ENCODE measurements at places on chromosomes 2 and 18. TPM values are rescaled to one million over a fixed set of nuclear protein-coding genes. Genes with fewer than 3 reads are reported as not detected.

DNA sequence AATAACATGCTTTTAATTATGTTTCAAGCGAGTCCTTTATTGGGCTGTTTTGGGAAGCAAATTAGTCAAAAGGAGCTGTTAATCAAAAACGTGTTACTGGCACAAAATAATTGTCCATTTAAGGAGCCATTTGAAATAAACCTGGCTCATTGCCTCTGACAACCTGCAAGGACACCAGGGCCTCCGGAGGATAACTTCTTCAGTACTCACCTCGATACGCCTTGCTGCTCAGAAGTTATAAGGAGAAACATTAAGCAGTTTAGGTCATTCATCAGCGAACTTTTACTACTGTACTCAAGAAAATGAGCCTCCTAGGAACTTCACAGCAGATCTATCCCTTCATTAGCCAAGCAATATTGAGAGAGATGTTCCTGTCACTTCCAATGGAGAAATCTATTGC lies 1579.2 kb upstream of the ACVR2A start:
- H3K27me3 ChIP-seq, result no peaks in the 10 kb centered on the region
- no peak for DNase-seq
- no peaks in the 10 kb centered on the region for H3K36me3 ChIP-seq

MEP1B gene
- not detected for total RNA-seq

DNA sequence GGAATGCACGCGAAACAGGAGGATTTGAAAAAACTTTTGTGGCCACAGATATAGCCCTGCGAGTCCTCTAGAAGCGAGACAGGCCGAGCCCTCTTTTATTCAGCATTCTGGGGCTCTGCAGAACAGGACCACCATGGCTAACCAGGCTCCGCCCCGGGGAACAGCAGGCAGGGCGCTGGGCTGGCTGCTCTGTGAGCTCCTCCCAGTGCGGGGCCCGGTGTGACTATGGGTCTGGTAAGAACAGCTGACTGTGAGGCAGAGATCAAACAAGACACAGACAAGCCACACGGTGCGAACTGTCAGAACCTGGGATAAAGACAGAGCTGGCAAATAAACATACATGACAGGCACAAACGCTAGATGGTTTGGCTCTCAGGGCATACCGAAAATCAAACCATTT lies 15.5 kb downstream of the PXDN start:
- no peak overlapping the region for H3K27ac ChIP-seq
- H3K27me3 ChIP-seq, result no peaks in the 10 kb centered on the region
- no peaks in the 10 kb centered on the region for H3K36me3 ChIP-seq
- peak; percentile 68 for DNase-seq
- H3K4me1 ChIP-seq, result peaks cover 32% of the 10 kb centered on the region

DNA sequence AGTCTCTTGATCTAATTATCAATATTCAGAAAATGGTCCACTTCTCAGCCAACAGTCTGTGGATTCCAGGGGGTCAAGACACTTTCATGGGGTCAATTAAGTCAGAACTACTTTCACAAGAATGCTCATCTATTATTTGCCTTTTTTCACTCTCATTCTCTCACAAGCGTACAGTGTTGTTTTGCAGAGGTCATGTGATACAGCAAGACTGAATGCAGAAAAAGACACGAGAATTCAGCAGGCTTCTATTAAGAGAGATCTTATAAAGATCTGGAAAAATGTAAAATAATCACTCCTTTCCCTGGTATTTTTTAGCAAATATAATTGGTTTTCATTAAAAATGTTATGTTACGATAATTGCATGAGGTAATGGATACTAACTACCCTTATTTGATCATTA lies 8.7 kb downstream of the RPRD1A start:
- no peak overlapping the region for H3K4me3 ChIP-seq
- H3K36me3 ChIP-seq, result no peaks in the 10 kb centered on the region
- no peak for DNase-seq
- no peak overlapping the region for H3K27ac ChIP-seq
- H3K4me1 ChIP-seq, result 0 out of 2 replicates have a peak, but pooled peaks cover 2% of the 10 kb centered on the region
- no peaks in the 10 kb centered on the region for H3K27me3 ChIP-seq

- H3K36me3 ChIP-seq, result peaks cover 6% of the 10 kb centered on the region
- DNase-seq, result no peak
- H3K4me3 ChIP-seq, result no peak overlapping the region
- H3K4me1 ChIP-seq, result no peaks in the 10 kb centered on the region
These were observed 93.8 kb downstream of the C2orf74 start for GRCh38 chr2:61255580-61256437.

GRCh38 chr2:110853516-110853915 lies 121.1 kb downstream of the ACOXL start:
- peaks cover 2% of the 10 kb centered on the region for H3K4me1 ChIP-seq
- no peaks in the 10 kb centered on the region for H3K36me3 ChIP-seq
- no peak for DNase-seq
- H3K27ac ChIP-seq, result no peak overlapping the region
- H3K4me3 ChIP-seq, result no peak overlapping the region

GRCh38 chr18:51458861-51459260 lies 261.4 kb upstream of the MEX3C start:
- no peaks in the 10 kb centered on the region for H3K27me3 ChIP-seq
- H3K4me3 ChIP-seq, result no peak overlapping the region

GRCh38 chr2:159683817-159684216 lies 28.5 kb upstream of the MARCHF7 start:
- no peak overlapping the region for H3K4me3 ChIP-seq
- no peak overlapping the region for H3K27ac ChIP-seq
- no peak for DNase-seq
- no peaks in the 10 kb centered on the region for H3K36me3 ChIP-seq
- H3K4me1 ChIP-seq, result no peaks in the 10 kb centered on the region
